Purkinje cell (primary cell): ENCODE measurements at places on chromosomes 13 and 19. TPM values are rescaled to one million over a fixed set of nuclear protein-coding genes. Genes with fewer than 3 reads are reported as not detected.

CFD gene
- polyA plus RNA-seq: 0.34 and 0.60 TPM in 2 replicates

ITGBL1 gene
- polyA plus RNA-seq: not detected in 2 replicates

GZMM gene
- not detected in 2 replicates for polyA plus RNA-seq

NLRP12 gene
- not detected in 2 replicates for polyA plus RNA-seq

PCP2 gene
- polyA plus RNA-seq: 1,380 and 3,034 TPM in 2 replicates

DMKN gene
- 6.0 and 7.7 TPM in 2 replicates for polyA plus RNA-seq

CNOT3 gene
- polyA plus RNA-seq: 5.1 and 12.1 TPM in 2 replicates

ZNF440 gene
- polyA plus RNA-seq: 3.0 and 3.7 TPM in 2 replicates

ADGRE2 gene
- not detected in 2 replicates for polyA plus RNA-seq
